Astrocyte (in vitro differentiated cells and primary cell): ENCODE measurements at places on chromosomes 16 and 17. TPM values are rescaled to one million over a fixed set of nuclear protein-coding genes. Genes with fewer than 3 reads are reported as not detected.

Gene CA7
- not detected in 2 replicates for total RNA-seq

- no peak overlapping the region for H3K4me3 ChIP-seq
- no peaks in the 10 kb centered on the region for H3K27me3 ChIP-seq
- H3K27ac ChIP-seq: no peak overlapping the region
- H3K4me1 ChIP-seq: no peaks in the 10 kb centered on the region
- no peaks in the 10 kb centered on the region for H3K36me3 ChIP-seq
- DNase-seq: no peak
Observed at GRCh38 chr17:73493956-73494926, 150.0 kb downstream of the SDK2 start.

Gene GNGT2
- total RNA-seq: 1.1 TPM in 1 of 2 replicates, not detected in the other

Gene CX3CL1
- 9.6 and 12.1 TPM in 2 replicates for total RNA-seq

- peaks cover 6% of the 10 kb centered on the region for H3K4me1 ChIP-seq
- H3K36me3 ChIP-seq: no peaks in the 10 kb centered on the region
- H3K27ac ChIP-seq: no peak overlapping the region
- H3K4me3 ChIP-seq: no peak overlapping the region
- DNase-seq: no peak
Observed at GRCh38 chr17:15414532-15415306, 52.7 kb downstream of the CDRT4 start.

Gene ACE
- 0.87 and 1.0 TPM in 2 replicates for total RNA-seq

- DNase-seq: no peak
- peaks cover 4% of the 10 kb centered on the region for H3K36me3 ChIP-seq
- peaks cover 46% of the 10 kb centered on the region for H3K4me1 ChIP-seq
- no peak overlapping the region for H3K27ac ChIP-seq
Observed at GRCh38 chr16:89360760-89361435, 129.5 kb downstream of the ANKRD11 start.

Gene CDH15
- total RNA-seq: 0.17 and 0.18 TPM in 2 replicates

GRCh38 chr17:43553573-43553972 lies 7.4 kb upstream of the ETV4 start:
- H3K27ac ChIP-seq: no peak overlapping the region
- no peaks in the 10 kb centered on the region for H3K4me1 ChIP-seq
- no peak overlapping the region for H3K4me3 ChIP-seq
- H3K36me3 ChIP-seq: no peaks in the 10 kb centered on the region
- peaks cover 3% of the 10 kb centered on the region for H3K27me3 ChIP-seq

DNA sequence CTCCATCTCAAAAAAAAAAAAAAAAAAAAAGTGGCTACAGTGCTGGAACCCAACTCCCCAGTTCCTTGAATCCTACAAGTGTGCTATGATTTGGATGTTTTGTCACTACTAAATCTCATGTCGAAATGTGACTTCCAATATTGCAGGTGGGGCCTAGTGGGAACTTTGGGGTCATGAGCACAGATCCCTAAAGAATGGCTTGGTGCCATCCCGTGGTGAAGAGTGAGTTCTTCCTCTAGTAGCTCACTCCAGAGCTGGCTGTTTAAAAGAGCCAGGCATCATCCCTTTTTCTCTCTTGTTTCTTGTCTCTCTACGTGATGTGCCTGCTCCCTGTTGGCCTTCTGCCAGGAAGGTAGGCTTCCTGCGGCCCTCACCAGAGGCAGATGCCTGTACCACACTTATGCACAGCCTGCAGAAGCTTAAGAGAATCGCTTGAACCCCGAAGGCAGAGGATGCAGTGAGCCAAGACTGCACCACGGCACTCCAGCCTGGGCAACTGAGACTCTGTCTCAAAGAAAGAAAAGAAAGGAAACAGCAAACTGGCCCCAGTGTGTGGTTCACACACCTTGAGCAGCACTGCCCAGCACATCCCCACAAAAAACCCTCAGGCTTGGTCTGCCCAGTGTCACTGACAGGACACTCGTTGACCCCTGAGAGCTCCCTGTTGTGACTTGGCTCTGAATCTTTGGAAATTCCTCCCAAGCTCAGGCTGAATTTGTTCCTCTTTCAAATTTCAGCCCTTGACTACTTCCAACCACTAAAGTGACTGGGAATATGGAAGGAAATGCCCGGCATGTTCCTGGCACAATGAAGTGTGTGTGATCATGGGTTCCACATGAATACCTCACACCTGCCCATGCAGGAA lies 3.1 kb downstream of the MT1E start:
- H3K4me3 ChIP-seq: no peak overlapping the region
- DNase-seq: no peak
- H3K27me3 ChIP-seq: peaks cover 26% of the 10 kb centered on the region
- H3K27ac ChIP-seq: no peak overlapping the region

- no peaks in the 10 kb centered on the region for H3K27me3 ChIP-seq
- no peak overlapping the region for H3K27ac ChIP-seq
- no peaks in the 10 kb centered on the region for H3K36me3 ChIP-seq
- no peak for DNase-seq
- no peaks in the 10 kb centered on the region for H3K4me1 ChIP-seq
- no peak overlapping the region for H3K4me3 ChIP-seq
Observed at GRCh38 chr16:4574919-4575705, 19.0 kb downstream of the C16orf96 start.

DNA sequence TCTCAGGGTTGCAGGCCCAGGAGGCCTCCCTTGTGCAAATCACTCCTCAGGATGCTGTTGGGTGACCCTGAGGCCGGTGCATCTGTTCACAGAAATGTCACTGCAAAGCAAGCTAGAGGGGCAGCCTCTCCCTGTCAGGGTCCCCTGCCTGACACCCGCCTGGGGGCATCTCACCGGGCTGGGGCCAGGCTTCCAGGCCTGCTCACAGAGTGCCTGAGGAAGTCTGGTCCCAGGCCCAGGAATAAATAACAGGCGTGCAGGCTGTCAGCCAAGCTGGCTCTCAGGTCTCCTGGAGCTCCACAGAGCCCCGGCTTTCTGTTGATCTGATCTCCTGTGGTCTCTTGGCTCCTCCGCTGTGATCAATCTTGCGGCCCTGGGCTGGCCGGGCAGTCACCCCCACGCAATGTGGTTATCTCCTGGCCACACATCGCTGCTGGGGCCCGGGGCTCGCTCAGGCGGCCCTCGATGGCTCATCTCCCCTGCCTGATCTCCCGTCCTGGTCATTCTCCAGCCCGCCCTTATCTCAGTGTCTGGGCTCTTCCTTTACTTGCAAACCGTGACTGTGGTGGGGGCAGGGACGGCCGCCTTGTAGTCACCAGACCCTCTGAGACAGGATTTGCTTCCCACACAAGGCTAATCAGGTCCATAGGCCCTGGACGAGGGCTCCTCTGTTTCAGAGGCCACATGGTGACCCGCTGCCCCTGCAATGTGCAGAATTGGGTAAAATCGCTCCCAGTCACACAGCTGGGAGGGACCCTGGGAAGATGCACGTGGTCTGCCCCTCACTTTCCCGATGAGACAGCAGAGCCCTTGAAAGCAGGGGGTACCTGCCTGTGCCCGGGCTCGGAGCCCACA lies 231.2 kb upstream of the GSE1 start:
- no peaks in the 10 kb centered on the region for H3K27me3 ChIP-seq
- peak; percentile 81 for DNase-seq
- H3K4me1 ChIP-seq: peaks cover 29% of the 10 kb centered on the region

- no peaks in the 10 kb centered on the region for H3K36me3 ChIP-seq
- H3K27ac ChIP-seq: no peak overlapping the region
- no peak for DNase-seq
- H3K27me3 ChIP-seq: no peaks in the 10 kb centered on the region
Observed at GRCh38 chr17:32807577-32807976, 69.3 kb downstream of the MYO1D start.

DNA sequence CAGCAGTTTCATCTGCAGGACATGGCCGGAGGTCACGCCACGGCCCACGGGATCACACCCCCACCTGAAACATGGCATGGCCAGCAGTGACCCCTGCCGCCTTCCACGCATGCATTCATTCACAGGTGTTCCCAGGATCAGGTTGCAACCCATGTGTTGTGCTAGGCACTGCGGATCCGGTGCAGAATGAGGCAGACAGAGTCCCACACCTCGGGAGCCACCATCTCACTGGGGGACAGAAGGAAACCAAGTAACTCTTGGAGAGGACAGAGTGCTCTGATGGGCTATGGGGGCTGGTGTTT lies 4.3 kb upstream of the MSRB1 start:
- DNase-seq: no peak
- no peaks in the 10 kb centered on the region for H3K36me3 ChIP-seq
- H3K4me3 ChIP-seq: no peak overlapping the region

DNA sequence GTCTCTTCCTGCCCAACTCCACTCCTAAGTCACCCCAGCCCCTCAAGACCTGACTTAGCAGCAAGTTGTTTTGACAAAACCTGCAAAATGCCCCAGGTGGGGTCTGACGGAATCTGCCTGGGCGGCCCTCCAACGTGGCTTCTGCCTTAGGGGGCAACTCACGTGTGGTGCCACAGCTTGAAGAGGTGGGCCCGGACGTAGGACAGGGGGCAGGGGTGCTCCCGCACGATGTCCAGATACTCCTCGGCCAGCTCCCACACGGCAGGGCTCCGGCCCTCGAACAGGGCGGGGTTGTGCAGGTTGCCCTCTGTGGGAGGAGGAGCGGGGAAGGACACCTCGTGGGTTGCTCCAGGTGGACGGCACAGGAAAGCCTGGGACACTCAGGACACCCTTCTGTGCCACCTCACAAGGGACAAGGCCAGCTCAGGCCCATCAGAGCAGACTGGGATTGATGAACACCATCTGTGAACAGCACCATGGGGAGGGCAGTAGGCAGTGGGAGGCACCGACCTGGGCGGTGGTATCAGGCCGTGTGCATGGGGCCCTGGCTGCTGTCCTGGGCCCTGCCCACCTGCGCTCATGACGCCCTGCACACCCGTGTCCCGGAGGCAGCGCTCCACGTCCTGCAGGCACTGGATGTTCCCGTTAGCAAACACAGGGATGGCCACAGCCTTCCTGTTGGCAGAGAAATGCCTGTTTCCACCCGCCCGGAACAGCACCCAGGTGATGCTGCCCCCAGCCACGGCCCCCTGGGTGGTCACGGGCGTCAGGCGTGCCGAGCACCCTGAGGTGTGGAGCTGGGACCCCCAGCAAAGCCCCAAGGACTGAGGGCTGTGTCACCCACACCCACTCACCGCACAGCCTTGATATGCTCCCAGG lies 4.3 kb downstream of the DUS1L start:
- H3K27me3 ChIP-seq: no peaks in the 10 kb centered on the region
- peaks cover 12% of the 10 kb centered on the region for H3K4me1 ChIP-seq
- no peak overlapping the region for H3K27ac ChIP-seq
- DNase-seq: no peak
- peaks cover 5% of the 10 kb centered on the region for H3K36me3 ChIP-seq

- H3K4me3 ChIP-seq: no peak overlapping the region
- H3K36me3 ChIP-seq: no peaks in the 10 kb centered on the region
- no peak overlapping the region for H3K27ac ChIP-seq
- DNase-seq: no peak
- no peaks in the 10 kb centered on the region for H3K27me3 ChIP-seq
Observed at GRCh38 chr16:31745900-31746299, 127.7 kb upstream of the ZNF267 start.

Gene NEUROD2
- total RNA-seq: not detected in 2 replicates

Gene TBC1D3B
- 6.3 and 9.8 TPM in 2 replicates for total RNA-seq

- H3K4me3 ChIP-seq: no peak overlapping the region
- peak; percentile 42 for DNase-seq
- no peak overlapping the region for H3K27ac ChIP-seq
- H3K27me3 ChIP-seq: peaks cover 2% of the 10 kb centered on the region
- no peaks in the 10 kb centered on the region for H3K4me1 ChIP-seq
Observed at GRCh38 chr17:39244600-39245570, 19.1 kb upstream of the STAC2 start.

- peak; percentile 34 for DNase-seq
- H3K27ac ChIP-seq: no peak overlapping the region
- peaks cover 32% of the 10 kb centered on the region for H3K27me3 ChIP-seq
- peak overlapping the region; percentile 46 for H3K4me3 ChIP-seq
- no peaks in the 10 kb centered on the region for H3K36me3 ChIP-seq
Observed at GRCh38 chr17:36722121-36722902, 120.9 kb downstream of the MRM1 start.

GRCh38 chr16:87703835-87704375 lies 61.9 kb downstream of the KLHDC4 start:
- H3K4me3 ChIP-seq: no peak overlapping the region
- no peak overlapping the region for H3K27ac ChIP-seq
- no peaks in the 10 kb centered on the region for H3K36me3 ChIP-seq
- DNase-seq: no peak
- H3K4me1 ChIP-seq: peaks cover 8% of the 10 kb centered on the region
- no peaks in the 10 kb centered on the region for H3K27me3 ChIP-seq

- no peak overlapping the region for H3K27ac ChIP-seq
- no peaks in the 10 kb centered on the region for H3K27me3 ChIP-seq
- no peaks in the 10 kb centered on the region for H3K4me1 ChIP-seq
- H3K36me3 ChIP-seq: no peaks in the 10 kb centered on the region
Observed at GRCh38 chr16:77548766-77549165, 113.9 kb upstream of the ADAMTS18 start.

- H3K36me3 ChIP-seq: peaks cover 9% of the 10 kb centered on the region
- H3K4me1 ChIP-seq: no peaks in the 10 kb centered on the region
- no peak within 1 kb of the TSS for H3K4me3 ChIP-seq
- no peak within 1 kb of the TSS for H3K27ac ChIP-seq
Observed at GRCh38 chr16:69351309-69352027, at the start of gene TMED6. Gene TMED6 (minus strand): TSS chr16:69351786. CDS start chr16:69351753, 33 bp downstream.

DNA sequence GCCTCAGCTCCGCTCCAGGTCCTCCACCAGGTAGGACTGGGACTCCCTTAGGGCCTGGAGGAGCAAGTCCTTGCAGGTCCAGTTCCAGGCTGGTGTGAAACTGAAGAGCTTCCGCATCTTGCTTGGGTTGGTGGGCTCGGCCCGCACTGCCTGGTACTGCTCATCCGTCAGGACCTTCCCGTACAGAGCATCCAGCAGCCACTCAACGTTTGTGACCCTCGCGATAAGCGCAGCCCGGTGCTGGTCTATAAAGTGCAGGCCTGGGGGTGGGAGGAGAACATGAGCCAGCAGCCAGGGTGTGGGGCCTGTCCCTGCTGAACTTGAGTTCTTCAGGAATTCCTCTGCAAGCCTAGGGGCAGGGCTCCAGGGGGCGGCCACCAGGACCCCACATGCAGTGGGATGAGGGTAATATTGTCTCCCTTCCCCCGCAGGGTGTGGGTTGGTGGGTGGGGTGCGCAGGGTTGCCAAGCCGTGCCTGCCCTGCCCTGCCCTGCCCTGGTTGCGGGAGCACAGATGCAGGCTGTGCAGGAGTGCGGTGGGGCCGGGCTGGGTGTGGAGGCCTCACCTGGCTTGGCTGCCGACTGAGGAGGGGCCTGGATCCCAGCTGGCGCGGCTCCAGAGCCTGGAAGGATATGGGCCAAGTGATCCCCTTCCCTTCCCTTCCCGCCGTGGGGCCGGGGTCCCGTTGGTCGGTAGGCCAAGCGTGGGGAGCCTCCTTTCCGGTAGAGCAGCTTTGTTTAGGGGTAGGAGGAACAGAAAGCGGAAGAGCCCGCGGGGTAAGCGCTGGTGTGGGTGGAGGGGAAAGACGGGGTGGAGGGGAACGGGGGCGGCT lies 762 bp downstream of the PYCARD start:
- no peak overlapping the region for H3K27ac ChIP-seq
- peak overlapping the region; percentile 55 for H3K4me3 ChIP-seq
- DNase-seq: no peak
- no peaks in the 10 kb centered on the region for H3K36me3 ChIP-seq
- H3K27me3 ChIP-seq: peaks cover 2% of the 10 kb centered on the region

Gene G6PC1
- total RNA-seq: not detected in 2 replicates

DNA sequence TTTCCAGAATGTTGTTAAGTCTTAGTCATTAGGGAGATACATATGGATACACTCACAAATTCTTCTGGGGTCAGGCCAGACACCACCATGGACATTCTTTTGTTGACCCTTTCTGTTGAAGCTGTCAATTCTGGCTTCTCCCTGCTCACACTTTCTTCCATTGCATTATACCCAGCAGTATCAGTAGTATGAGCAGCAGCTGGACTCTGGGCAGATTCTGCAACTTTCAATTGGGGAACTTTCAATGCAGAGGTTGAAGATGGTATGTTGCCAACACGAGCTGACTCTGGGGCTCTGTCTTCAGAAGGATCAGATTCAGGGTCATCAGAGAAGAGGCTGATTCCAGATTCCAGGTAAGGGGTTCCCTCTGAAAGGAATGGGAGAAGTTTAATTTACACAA lies 45.8 kb downstream of the RND2 start:
- H3K27me3 ChIP-seq: no peaks in the 10 kb centered on the region
- no peaks in the 10 kb centered on the region for H3K4me1 ChIP-seq

Gene GLIS2
- 16.5 and 18.9 TPM in 2 replicates for total RNA-seq
